ENCODE measurements at places on chromosomes 13 and 19.

DNA sequence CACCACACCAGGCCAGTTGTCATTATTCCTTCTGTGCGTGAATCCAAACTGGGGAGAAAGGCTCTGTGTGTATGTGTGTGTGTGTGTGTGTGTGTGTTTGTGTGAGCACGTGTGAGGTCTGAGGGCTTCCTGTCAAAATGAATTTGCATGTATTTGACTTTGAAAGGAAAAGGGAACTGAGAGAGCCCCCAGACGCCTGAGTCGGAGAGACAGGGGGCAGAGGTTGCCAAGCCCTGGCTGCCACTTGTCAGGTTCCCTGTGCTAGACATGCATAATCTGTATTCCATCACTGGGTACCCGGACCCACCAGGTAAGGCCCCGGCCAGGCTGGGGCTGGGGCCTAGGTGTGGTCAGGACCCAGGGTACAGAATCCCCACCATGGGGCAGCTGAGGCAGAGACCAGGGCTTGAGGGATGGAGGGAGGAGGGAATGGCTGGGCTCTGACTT lies at the start of gene CLEC17A:
Gene CLEC17A, plus strand, starts transcription at position 191 of the 447 bp plus-strand sequence. Its CDS starts 77 bp downstream, at position 268.
- no peak for DNase-seq

DNA sequence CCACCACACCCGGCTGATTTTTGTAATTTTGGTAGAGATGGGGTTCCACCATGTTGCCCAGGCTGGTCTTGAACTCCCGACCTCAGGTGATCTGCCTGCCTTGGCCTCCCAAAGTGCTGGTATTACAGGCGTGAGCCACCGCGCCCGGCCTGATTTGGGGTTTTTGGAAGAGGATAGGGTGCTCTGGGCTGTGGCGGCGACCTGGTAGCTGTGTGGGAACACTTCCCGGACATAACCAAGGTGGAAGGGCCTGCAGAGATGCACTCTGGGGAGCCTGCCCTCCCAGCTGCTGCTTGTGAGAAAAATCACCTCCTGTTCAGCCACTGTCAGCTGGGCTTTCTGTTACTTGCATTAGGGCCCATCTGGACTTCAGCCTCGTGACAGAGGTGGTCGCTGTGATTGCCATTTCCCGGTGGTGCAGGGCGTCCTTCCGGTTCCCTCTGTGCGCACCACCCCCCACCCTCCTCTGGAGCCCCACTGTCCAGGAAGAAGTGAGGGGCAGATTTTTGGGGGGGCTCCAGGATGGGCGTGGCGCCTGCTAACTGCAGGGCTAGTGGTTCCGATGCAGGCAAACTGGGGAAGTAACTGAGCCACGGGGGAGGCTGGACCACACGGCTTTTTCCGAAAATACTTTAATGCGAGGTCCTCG lies 7.5 kb downstream of the IL4I1 start:
- DNase-seq: no peak

DNA sequence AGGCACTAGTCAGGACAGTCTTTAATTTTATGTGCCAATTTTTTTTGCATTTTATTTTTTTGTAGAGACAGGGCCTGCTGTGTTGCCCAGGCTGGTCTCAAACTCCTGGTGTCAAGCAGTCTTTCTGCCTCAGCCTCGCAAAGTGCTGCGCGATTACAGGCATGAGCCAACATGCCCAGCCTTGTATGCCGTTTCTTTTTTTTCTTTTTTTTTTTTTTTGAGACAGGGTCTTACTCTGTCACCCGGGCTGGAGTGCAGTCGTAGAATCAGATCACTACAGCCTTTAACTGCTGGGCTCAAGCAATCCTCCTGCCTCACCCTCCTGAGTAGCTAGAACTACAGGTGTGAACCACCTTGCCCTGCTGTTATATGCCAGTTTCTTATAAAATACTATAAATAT lies 26.4 kb downstream of the BORA start:
- no peak for DNase-seq

DNA sequence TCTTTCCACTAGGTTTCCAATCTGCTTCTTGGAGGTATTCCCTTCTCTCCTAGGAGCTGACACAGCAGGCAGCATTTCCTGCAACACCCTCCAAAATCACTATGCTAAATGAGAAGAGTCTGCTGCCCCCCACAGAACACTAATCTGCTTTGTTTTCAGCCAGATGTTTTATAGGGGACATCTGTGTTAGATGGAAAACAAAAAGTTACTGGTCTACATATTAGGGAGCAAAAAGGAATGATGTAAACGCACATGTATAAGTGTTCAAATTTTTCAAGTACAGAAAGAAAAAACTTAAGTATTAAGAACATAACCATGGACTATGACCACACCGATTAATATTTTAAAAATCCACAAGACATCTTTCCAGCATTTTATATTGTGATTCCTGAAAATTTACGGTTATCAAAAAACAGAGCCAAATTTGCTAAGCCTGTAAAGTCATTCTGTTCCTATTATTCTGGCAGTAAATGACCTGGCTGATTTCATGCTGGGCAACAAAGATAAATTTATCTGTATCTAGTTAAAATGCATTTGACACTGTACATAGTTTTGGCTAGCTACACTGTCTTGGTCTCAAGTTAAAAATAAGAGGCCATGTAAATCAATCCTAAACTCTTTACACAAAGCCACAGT lies 63.3 kb downstream of the DCLK1 start:
- no peak for DNase-seq

DNA sequence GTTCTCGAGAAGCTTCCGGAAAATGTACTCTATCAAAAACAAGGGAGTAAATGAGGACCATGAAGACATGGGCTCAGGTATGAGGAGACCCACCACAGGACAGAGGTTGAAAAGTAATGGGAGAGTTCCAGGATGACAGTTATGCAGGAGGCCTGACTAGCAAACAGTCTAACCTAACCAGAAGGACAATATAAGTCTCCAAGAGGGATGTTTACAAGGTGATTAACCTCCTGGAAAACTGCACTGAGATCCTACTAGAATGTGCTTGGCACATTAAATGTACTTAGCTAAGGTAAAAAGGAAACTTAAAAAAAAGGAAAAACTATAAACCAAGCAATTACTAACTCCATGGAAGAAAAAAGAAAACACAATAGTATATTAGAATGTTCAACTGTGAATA lies 258.3 kb downstream of the KLF5 start:
- no peak for DNase-seq

- peak; percentile 14 for DNase-seq
These were observed 798 bp upstream of the COX6B2 start for GRCh38 chr19:55355213-55355821.

DNA sequence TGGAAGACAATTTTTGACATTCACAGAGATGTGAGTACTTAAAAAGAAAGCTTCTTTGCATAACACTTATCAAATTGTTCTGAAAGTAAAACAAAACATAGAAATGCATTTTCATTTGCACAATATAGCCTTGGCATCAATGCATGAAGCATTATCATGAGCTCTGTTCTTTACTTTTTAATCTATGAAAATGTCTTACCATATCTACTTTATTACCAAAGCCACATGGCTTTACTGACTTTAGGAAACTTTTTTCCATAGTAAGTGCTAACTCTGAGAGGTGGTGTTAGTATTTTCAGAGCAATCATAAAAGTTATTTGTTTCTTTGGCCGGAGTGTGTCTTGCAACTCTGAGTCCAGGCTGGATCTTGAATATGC lies 10.5 kb downstream of the TNFRSF19 start:
- no peak for DNase-seq

DNA sequence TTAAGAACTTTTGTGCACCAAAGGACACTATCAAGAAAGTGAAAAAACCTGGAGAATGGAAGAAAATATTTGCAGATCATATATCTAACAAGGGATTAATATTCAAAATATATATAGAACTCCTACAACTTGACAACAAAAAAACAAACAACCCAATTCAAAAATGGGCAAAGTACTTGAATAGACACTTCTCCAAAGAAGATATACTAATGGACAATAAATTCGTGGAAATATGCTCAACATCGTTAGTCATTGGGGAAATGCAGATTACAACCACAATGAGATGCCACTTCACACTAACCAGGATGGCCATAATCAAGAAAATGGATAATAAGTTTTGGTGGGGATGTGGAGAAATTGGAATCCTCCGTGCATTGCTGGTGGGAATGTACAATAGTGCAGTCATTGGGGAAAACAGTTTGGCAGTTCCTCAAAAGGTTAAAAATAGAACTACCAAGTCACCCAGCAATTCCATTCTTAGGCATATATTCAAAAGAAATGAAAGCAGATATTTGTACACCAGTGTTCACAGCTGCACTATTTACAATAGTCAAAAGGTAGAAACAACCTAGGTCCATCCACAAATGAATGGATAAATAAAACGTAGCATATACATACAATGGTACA lies 2.2 kb upstream of the LSR start:
- no peak for DNase-seq

- DNase-seq: no peak
These were observed 20.1 kb downstream of the C19orf12 start for GRCh38 chr19:29694669-29695627.

GRCh38 chr13:72726726-72727416 lies 558 bp downstream of the MZT1 start:
- peak; percentile 57 for DNase-seq

- peak; percentile 46 for DNase-seq
These were observed 10.8 kb upstream of the PDCD5 start for GRCh38 chr19:32570081-32570785.

- peak; percentile 16 for DNase-seq
These were observed 8.3 kb upstream of the PNMA8B start for GRCh38 chr19:46503848-46504453.

- no peak for DNase-seq
These were observed 619 bp downstream of the MED16 start for GRCh38 chr19:892243-892893.

GRCh38 chr19:37987356-37988332 lies 80.6 kb downstream of the SIPA1L3 start:
- DNase-seq: no peak

All from COR-L47 (cell line).